Tibial artery (tissue), 4 donors: ENCODE measurements at places on chromosomes 16 and 17.
A peak's percentile ranks its signal among the peaks of the same experiment; 100 is the strongest.

GRCh38 chr17:20315821-20316220 is 151.5 kb downstream of the LGALS9B start:
- DNase-seq: no peak

DNA sequence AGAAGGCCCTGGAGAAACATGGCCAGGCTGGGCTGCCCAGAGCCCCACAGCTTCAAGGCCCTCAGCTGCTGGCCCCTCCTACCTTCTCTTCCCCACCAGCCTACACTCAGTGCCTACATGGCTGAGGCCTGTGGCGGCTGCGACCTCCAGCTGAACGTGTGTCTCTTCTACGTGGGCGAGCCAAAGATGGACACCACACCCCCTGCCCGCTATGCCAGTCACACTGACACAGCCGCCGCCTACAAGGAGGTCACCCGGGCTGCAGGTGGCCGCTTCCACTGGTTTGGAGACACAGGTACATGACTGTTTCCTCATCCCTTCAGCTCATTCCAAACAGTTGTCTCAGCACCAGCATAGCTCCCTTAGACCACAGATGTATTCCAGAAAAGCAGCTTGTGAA is 29.5 kb upstream of the SDR42E2 start:
- DNase-seq: no peak

DNA sequence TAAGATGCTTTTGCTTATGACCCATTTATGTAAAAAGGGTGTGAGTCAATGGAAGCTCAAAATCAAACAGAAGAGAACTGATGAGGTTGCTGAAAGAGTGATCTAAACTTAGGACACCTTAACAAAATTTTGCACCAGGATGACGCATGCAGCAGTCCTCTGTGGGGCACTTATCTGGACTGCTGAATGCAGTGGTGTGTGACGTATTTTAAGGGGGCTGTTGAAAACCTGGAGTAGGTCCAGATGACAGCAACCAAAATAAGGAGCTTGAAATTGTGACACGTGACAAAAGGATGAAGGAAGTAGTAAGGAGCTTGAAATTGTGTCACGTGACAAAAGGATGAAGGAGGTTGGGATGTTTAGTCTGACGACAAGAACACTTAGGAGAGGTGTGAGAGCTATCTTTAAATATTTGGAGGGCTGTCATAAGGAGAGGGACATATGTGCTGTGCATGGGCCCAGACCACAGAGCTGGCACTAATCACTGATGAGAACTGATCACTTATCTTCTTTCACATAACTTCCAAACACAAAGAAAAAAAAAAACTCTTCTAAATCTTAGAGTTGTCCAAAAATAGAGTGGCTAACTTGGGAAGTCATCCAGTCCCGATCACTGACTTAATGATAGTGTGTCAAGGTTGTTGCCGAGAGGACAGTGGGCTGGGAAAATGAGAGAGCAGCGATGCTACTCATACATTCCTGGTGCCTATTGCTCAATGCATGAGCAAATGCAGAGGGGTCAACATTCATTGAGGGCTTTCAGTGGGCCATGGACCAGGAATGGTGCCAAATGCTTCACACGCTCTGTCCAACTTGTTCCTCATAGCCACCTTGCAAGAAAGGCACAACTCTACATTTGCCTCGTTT is 264.2 kb upstream of the ZFHX3 start:
- DNase-seq: no peak

DNA sequence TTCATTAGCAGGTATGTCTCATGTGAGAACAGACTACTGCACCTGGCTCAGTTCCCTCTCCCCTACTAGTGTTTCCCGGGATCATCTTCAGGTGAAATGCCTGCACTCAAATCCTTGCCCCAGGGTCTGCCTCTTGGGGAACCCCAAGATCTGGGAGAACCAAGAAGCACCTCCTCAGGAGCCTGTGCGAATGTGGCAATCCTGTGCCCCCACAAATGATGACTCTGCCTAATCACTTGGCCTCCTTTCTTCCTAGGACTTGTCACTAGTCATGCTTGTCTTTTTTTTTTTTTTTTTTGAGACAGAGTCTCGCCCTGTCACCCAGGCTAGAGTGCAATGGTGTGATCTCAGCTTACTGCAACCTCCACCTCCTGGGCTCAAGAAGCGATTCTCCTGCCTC is 21.7 kb downstream of the ADAD2 start:
- DNase-seq: no peak

- no peak for DNase-seq
These were observed 254.1 kb upstream of the KCNJ16 start for GRCh38 chr17:69820876-69821473.

- DNase-seq: no peak
These were observed 25.3 kb downstream of the UBE2O start for GRCh38 chr17:76427501-76428231.

DNA sequence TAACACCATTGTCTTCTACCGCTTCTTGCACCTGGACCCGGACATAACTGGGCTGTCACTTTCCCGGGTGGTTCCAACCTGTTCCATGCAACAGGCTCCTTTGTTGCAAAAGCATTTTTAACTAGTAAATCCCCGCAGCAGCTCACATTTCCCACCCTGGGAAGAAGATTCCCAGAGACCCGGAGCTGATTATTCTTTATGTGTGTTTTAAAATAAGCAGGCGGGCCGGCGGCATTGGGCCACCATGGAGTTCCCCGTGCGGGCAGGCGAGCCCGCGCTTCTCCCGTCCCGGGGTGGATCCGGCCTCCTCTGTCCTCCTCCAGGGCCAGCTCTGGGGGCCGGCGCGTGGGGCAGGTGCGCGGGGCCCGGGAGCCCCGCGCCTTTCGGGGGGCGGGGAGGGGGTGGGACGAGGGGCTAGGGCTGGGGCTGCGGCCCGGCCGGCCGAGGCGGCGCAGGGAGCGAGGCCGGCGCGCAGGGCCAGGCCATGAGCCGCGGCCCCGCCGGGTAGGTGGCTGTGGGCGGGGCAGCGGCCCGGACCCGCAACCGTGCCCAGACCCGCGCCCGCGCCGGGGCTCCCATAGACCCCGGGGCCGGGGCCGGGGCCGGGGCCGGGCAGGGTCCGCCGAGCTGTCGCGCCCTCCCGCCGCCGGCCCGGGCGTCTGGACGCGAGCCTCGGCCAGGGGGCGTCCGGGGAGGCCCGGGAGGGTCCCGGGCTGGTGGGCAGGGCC is 1.7 kb downstream of the CRAMP1 start:
- no peak for DNase-seq

- no peak for DNase-seq
These were observed 100.7 kb downstream of the CYLD start for GRCh38 chr16:50842589-50842988.

GRCh38 chr17:2388683-2389055 is 12.2 kb downstream of the MNT start:
- DNase-seq: no peak

GRCh38 chr17:47741793-47742145 is 8.7 kb downstream of the TBX21 start:
- no peak for DNase-seq

- no peak for DNase-seq
These were observed 66.5 kb downstream of the ATP2C2 start for GRCh38 chr16:84434800-84435199.

DNA sequence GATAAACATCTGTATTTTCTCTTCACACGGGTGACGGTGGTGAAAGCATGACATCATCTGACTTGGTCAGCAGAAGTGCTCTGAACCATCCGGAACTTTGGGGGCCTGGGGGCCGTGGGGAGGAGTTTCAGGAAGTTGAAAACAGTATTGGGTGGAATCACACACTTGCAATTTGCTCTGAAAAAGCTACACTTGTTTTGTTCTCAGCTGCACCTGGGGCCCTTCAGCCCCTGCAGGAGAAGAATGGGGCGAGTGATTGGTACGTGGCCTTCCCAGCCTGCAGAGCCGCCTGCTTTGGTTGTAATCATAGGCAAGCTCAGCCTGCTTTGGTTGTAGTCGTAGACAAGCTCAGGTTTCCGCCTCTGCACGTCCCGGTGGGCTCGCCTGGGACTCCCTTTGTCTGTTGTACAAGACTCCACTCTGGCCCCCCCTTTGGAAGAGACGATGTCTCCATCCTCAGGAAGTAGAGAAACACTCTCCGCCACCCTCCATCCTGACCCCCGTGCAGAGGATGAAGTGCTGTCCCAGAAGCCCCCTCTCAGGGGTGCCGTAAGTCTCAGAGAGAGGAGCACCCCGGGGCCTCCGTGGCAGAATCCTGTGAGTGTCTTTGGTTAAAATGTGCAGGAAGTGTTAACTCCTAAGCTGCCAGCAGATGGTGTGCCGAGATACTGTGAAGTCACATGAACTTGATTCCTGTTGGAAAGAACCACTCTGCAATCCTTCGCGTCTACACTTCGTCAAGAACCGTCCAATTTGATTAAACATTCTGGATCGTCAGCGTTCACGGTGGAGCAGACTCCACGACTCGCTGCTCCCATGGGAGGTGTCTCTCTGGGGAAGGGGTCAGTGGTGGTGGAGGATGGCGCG is 5.4 kb downstream of the BANP start:
- DNase-seq: peak; percentile 68

DNA sequence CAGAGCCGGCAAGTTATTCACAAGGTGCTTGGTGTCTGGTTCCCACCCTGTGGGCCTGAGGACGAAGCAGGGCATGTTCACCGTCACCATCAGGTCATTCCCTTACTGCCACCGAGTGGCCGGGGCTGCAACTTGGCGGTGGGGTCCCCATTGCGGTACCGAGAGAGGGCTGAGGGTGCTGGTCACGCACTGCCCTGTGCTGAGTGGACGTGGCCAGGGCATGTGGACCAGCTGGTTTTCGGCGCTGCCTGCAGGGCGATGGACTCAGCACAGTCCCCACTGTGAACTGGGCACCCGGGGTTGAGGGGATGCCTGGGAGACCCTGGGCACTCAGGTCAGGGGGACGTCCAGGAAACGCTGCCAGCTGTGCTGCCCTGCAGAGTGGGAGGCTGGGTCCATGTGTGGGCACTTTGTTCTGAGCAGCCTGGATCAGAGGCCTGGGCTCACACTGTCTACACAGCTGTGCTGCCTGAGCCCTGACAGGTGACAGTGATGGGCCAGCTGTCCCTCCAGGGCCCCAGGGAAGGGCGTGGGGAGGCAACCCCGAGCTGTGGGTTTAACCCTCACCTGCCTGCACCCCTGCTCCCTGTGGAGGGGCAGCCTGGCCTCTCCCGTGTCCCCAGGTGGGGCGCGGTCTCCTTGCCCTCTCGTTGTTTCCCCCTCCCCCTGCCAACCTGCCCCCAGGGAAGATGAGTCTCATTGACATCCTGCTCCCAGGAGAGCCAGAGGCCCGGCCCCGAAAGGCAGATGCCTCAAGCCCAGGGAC is 39.3 kb upstream of the GNG13 start:
- no peak for DNase-seq

- no peak for DNase-seq
These were observed 8.1 kb downstream of the ADAD2 start for GRCh38 chr16:84199097-84199496.

GRCh38 chr16:3028716-3029319 is 5.0 kb downstream of the THOC6 start:
- DNase-seq: no peak

- DNase-seq: no peak
These were observed 22.2 kb upstream of the BBS2 start for GRCh38 chr16:56542039-56542438.

GRCh38 chr16:66325717-66326376 is 40.6 kb upstream of the CDH5 start:
- no peak for DNase-seq

DNA sequence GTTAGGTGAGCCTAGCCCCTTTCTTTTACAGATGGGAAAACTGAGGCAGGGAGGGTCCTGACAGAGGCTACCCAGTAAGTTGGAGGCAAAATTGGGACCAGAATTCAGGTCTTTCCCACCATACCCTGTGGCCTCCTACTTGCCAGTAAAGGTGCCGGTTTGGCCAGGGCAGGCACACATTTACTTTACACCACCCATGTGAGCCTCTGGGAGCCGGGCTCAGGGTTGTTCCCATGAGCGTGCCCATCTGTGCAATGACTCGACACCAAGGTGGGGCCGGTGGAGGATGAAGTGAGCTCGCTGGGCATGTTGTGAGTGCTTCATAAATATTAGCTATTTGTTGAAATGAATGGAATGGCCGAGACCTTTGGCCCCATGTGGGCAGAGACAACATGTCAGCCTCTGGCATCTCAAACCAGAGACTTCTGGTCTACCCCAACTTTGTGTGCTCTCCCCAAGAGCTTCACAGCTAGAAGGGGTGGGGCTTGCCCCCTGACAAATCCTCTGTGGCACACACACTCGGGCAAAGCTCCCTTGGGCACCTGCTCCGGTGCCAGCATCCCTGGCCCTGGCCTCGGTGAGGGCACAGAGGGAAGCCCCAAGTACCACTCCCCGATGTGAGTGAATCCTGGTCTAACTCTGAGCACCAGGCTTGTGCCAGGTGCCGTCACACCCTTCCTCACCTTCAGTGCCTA is 60.1 kb downstream of the SRCIN1 start:
- DNase-seq: no peak

GRCh38 chr17:62017496-62017895 is 47.6 kb downstream of the MED13 start:
- DNase-seq: no peak

DNA sequence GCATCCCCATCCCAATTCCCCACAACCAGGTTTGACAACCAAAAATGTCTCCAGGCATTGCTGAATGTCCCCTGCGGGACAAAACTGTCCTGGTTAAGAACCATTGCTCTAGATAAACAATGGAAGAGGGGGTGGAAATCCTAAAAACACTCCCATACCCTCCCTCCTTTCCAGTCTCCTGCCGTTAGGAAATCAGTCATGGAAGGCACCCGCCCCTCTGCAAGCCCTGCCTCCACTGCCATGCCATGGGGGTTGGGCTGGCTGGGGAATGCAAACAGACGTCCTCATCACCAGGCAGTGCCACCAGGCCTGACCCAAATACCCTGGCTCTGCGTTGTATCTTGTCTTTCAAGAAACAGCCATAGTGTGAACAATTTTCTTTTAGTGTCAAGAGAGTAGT is 57.5 kb downstream of the CYTH1 start:
- no peak for DNase-seq

- DNase-seq: peak; percentile 25
These were observed 583 bp upstream of the COX6A2 start for GRCh38 chr16:31428638-31429247.

- DNase-seq: no peak
These were observed 1.5 kb upstream of the CCDC57 start for GRCh38 chr17:82214012-82214628.

- DNase-seq: no peak
These were observed 2.0 kb downstream of the FGF11 start for GRCh38 chr17:7441266-7441665.

DNA sequence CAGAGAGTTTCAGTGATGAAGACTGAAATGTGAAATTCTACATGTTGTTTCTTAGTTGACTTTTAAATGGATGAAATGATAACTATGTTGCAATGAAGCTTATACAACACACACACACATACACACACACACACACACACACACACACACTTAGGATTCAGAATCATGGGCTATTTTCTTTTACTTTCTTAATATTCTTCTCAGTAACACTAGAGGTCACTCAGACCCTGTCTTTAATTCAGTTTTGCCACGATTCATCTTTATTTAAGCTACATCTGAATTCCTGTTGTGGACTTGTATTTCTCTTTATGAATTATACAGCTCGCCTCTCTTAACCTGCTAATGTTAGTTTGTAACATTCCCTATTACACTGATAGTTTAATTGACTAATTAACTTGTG is 109.6 kb upstream of the GOT2 start:
- no peak for DNase-seq

GRCh38 chr16:50173316-50173715 is 20.2 kb downstream of the TENT4B start:
- no peak for DNase-seq
